Activated naive CD8-positive, alpha-beta T cell treated with anti-CD3 and anti-CD28 coated beads, Interleukin-2, amount 50 U/mL, for 24 hours (primary cell): ENCODE measurements at places on chromosomes 11 and 22.
A peak's percentile ranks its signal among the peaks of the same experiment; 100 is the strongest.

DNA sequence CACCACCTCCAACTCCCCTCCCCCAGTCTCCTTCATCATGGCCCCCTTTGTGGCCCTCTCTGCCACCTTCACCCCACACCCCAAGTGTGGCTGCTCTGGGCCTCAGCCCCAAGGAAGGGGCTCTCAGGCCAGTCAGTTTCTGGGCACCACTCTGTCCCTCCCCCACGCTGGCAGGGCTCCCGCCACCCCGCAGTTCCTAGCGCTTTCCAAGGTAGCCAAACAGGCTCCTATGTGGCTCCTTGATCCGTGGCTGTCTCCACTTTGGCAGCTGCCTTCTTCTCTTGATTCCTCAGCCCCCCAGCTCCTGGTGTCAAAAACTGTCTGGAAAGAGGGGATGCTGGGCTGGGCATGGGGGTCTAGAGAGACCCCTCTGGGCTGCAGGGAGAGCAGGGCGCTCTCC is 10.4 kb upstream of the CACNA1I start:
- H3K27me3 ChIP-seq, result peaks cover 29% of the 10 kb centered on the region
- H3K36me3 ChIP-seq, result no peaks in the 10 kb centered on the region
- DNase-seq, result no peak
- peaks cover 7% of the 10 kb centered on the region for H3K4me1 ChIP-seq
- no peak overlapping the region for H3K4me3 ChIP-seq
- no peak overlapping the region for H3K27ac ChIP-seq

GRCh38 chr11:75276186-75276585 is 35.6 kb downstream of the TPBGL start:
- DNase-seq, result no peak
- H3K27ac ChIP-seq, result peak overlapping the region; percentile 54
- H3K27me3 ChIP-seq, result no peaks in the 10 kb centered on the region
- peaks cover 37% of the 10 kb centered on the region for H3K4me1 ChIP-seq
- H3K36me3 ChIP-seq, result peaks cover 9% of the 10 kb centered on the region
- H3K4me3 ChIP-seq, result no peak overlapping the region

DNA sequence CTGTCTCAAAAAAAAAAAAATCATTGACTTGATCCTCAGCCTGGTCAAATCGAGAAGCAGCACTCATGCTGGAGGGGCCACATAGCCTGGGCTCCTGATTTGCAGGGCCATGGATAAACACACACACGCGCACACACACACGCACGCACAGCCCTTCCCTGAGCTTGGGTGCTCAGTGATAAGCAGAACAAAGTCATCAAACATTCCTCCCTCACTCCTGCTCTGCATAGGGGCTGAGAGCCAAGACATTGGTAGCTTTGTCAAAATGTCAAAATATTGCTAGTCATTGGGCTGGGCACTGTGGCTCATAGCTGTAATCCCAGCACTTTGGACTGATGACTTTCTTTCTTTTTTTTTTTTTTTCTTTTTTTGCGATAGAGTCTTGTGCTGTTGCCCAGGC is 34.0 kb upstream of the A4GALT start:
- peaks cover 7% of the 10 kb centered on the region for H3K27me3 ChIP-seq
- no peaks in the 10 kb centered on the region for H3K36me3 ChIP-seq
- no peak overlapping the region for H3K4me3 ChIP-seq
- DNase-seq, result no peak
- H3K27ac ChIP-seq, result no peak overlapping the region

- no peaks in the 10 kb centered on the region for H3K27me3 ChIP-seq
- peaks cover under 1% of the 10 kb centered on the region for H3K4me1 ChIP-seq
- no peak overlapping the region for H3K4me3 ChIP-seq
- H3K36me3 ChIP-seq, result no peaks in the 10 kb centered on the region
- H3K27ac ChIP-seq, result no peak overlapping the region
Observed at GRCh38 chr22:32815943-32816342, 14.4 kb downstream of the TIMP3 start.

- H3K4me3 ChIP-seq, result no peak overlapping the region
- no peaks in the 10 kb centered on the region for H3K4me1 ChIP-seq
- H3K36me3 ChIP-seq, result no peaks in the 10 kb centered on the region
- H3K27ac ChIP-seq, result no peak overlapping the region
- peak; percentile 17 for DNase-seq
- no peaks in the 10 kb centered on the region for H3K27me3 ChIP-seq
Observed at GRCh38 chr11:87421422-87421821, 383.7 kb downstream of the TMEM135 start.

DNA sequence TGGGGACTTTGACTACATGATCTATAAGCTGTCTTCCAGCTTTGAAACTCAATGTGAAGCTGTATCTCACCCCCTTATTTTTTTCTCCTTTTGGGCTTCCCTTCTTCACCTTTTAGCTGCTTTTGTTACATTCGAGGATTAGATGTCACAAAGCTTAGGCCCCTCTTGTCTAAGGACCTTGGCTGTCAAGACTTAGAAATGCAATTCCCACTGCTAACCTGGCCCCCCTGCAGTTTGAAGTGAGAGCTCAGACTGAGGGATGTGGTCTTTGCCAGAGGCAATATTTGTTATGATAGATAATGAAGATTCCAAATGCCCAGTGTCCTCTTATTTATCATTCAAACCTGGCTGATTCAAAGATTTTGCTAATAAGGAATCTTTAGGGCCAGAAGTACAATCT is 128.3 kb downstream of the ARL14EP start:
- H3K4me1 ChIP-seq, result no peaks in the 10 kb centered on the region
- H3K4me3 ChIP-seq, result no peak overlapping the region

- H3K36me3 ChIP-seq, result no peaks in the 10 kb centered on the region
- no peak for DNase-seq
- H3K27me3 ChIP-seq, result no peaks in the 10 kb centered on the region
- H3K27ac ChIP-seq, result no peak overlapping the region
- no peaks in the 10 kb centered on the region for H3K4me1 ChIP-seq
Observed at GRCh38 chr11:81365496-81365895, 1368.2 kb downstream of the FAM181B start.

- H3K36me3 ChIP-seq, result no peaks in the 10 kb centered on the region
- H3K27me3 ChIP-seq, result peaks cover 47% of the 10 kb centered on the region
- no peaks in the 10 kb centered on the region for H3K4me1 ChIP-seq
Observed at GRCh38 chr22:24685531-24686190, 82.7 kb downstream of the GGT1 start.

- H3K4me1 ChIP-seq, result peaks cover 30% of the 10 kb centered on the region
- H3K27me3 ChIP-seq, result peaks cover 6% of the 10 kb centered on the region
- peak overlapping the region; percentile 64 for H3K27ac ChIP-seq
- no peaks in the 10 kb centered on the region for H3K36me3 ChIP-seq
- peak overlapping the region; percentile 82 for H3K4me3 ChIP-seq
Observed at GRCh38 chr22:39349506-39349966, 255 bp upstream of the SYNGR1 start.

DNA sequence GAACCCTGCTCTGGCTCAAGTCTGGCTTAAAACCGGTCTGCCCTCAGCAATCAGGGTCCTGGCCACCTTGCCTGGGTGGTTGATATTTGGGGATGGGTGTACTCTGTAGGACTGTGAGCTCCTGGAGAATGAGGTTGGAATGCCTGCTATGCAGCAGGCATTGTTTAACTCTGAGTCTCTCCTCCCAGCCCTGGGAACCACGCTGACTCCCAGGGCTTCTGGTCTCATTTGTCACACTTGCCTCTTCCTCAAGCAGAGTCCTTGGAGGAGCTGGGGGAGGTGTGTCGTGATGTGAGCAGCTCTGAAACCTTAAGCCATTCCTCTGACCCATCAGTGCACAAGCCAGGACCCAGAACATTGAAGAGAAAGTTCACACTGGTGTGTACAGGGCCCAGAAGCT is 340.1 kb downstream of the MN1 start:
- no peak overlapping the region for H3K27ac ChIP-seq
- no peak for DNase-seq
- H3K4me3 ChIP-seq, result no peak overlapping the region
- no peaks in the 10 kb centered on the region for H3K4me1 ChIP-seq
- H3K27me3 ChIP-seq, result peaks cover 5% of the 10 kb centered on the region
- no peaks in the 10 kb centered on the region for H3K36me3 ChIP-seq

DNA sequence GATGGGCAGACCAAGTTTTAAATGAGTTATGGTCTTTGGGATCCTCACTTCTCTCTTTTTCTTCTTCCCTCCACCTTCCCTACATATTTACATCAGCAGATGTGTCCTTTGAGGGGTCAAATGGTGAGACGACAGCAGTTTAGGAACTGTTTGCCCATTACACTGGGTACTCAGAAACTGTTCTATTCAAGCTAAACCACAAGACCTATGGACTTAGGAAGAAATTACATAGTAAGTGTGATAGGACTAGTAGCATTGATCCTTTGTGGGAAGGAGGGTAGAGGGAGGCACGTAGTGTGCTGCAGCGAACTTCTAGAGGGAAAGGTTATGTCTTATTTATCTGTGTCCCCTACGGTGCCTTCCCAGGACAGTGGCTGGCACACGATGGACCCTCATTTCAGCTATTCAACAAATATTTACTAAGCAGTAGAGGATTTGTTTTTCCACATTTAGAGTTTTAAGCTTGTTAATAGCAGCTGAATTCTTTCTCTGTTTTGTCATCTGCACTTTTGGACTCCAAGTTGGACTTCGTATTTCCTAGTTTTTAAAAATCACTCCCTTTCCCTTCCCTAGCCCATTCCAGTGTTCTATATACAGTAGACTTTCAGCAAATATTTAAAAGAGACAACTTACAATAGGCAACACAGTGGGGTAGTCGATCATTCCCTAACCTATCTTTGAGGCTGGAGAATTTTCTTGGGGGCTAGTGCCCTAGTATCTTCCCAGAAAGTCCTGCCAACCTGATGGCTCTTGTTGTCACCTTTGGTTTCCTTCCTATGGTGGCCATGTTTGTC is 13.9 kb downstream of the FZD4 start:
- no peaks in the 10 kb centered on the region for H3K36me3 ChIP-seq
- H3K4me1 ChIP-seq, result no peaks in the 10 kb centered on the region
- no peak for DNase-seq
- no peak overlapping the region for H3K27ac ChIP-seq
- no peaks in the 10 kb centered on the region for H3K27me3 ChIP-seq

DNA sequence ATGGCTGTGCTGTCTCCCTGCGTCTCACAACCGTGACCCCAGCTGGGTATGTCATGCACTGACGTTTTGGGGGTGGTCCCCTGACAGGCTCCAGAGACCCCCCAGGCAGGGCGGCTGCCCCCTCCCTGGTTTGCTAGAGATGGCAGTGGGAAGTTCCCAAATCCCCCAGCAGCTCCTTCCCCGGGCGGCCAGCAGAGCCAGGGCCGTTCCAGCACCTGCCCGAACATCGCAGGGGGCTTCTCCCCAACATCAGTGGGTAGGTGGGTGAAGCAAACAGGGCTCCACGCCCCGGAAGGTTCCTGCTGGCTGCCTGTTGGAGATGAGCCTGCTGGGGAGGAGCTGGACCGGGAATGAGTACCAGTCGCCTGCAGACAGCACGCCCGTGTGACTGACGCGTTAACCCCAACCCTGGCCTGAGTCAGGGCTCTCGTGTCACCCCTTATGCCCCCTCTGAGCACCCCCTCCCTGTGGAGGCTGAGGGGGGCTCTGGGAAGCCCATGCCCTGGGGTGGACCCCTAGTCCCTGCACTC is 45.6 kb downstream of the GRAMD4 start:
- no peak overlapping the region for H3K4me3 ChIP-seq
- no peak for DNase-seq
- no peaks in the 10 kb centered on the region for H3K27me3 ChIP-seq
- H3K27ac ChIP-seq, result no peak overlapping the region

GRCh38 chr11:44192017-44192385 is 96.5 kb downstream of the EXT2 start:
- H3K4me3 ChIP-seq, result no peak overlapping the region
- peaks cover 52% of the 10 kb centered on the region for H3K36me3 ChIP-seq
- H3K27ac ChIP-seq, result no peak overlapping the region
- no peaks in the 10 kb centered on the region for H3K27me3 ChIP-seq
- H3K4me1 ChIP-seq, result peaks cover 23% of the 10 kb centered on the region

- no peaks in the 10 kb centered on the region for H3K36me3 ChIP-seq
- no peaks in the 10 kb centered on the region for H3K4me1 ChIP-seq
- no peaks in the 10 kb centered on the region for H3K27me3 ChIP-seq
- no peak for DNase-seq
- H3K27ac ChIP-seq, result no peak overlapping the region
- H3K4me3 ChIP-seq, result no peak overlapping the region
Observed at GRCh38 chr11:47202576-47202975, 12.2 kb upstream of the DDB2 start.

DNA sequence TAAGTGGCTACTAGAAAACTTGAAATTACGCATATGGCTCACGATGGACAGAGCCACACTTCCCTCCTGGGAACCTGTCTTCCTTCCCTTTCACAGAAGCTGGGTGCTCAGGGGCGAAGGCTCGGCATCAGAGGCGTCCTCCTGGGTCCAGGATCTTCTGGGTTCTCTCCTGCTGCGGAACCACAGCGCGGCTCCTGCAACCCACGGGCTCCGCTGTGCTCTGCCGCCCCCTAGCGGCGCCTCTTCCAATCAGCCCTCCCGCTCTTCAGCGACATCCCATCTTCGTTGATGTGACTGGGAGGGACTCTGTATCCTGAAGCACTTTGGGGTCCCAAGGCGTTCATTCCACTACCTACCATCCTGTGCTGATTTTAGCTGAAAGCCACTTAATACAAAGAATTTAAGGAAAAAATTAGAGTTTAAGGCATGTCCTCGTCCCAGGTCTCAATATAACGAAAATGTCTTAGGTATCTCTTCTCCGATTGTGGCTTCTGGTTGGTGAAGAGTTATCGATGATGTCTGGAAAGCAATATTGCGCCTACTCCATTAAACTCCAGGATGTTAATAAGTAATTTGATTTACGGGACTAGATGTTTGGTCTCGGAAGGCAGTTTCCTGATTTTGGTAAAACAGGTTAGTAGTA is 14.8 kb upstream of the RPS3 start:
- H3K27ac ChIP-seq, result no peak overlapping the region
- H3K4me1 ChIP-seq, result peaks cover 17% of the 10 kb centered on the region
- H3K36me3 ChIP-seq, result no peaks in the 10 kb centered on the region
- DNase-seq, result peak; percentile 82
- no peaks in the 10 kb centered on the region for H3K27me3 ChIP-seq

- H3K27ac ChIP-seq, result no peak overlapping the region
- H3K4me1 ChIP-seq, result no peaks in the 10 kb centered on the region
- H3K27me3 ChIP-seq, result peaks cover 12% of the 10 kb centered on the region
- no peak for DNase-seq
- no peaks in the 10 kb centered on the region for H3K36me3 ChIP-seq
- H3K4me3 ChIP-seq, result no peak overlapping the region
Observed at GRCh38 chr11:44506375-44507016, 59.0 kb upstream of the CD82 start.

- no peaks in the 10 kb centered on the region for H3K36me3 ChIP-seq
- DNase-seq, result no peak
- no peaks in the 10 kb centered on the region for H3K4me1 ChIP-seq
- no peak overlapping the region for H3K4me3 ChIP-seq
Observed at GRCh38 chr11:69905611-69906452, 86.6 kb upstream of the FGF3 start.
